ENCODE measurements at places on chromosomes 11 and 22.

DNA sequence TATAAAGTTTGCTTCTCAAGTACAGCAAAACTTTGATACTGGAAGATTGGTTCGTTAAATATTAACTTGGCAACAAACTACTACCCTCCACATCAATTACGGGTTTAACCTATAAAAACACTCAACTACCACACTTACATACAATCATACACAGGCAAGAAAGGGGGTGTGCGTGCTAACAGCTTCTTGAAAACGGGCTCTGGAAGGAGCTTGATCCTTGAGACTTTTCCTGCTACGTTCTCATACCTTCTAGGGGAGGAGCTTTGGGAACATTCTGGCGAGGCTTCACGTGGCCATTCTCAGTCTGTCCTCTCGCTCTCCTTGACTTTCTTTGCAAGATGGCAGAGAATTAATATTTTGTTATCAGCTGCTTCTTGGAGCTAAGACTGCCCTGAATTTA lies 6.8 kb upstream of the ESAM start:
- DNase-seq = no peak

DNA sequence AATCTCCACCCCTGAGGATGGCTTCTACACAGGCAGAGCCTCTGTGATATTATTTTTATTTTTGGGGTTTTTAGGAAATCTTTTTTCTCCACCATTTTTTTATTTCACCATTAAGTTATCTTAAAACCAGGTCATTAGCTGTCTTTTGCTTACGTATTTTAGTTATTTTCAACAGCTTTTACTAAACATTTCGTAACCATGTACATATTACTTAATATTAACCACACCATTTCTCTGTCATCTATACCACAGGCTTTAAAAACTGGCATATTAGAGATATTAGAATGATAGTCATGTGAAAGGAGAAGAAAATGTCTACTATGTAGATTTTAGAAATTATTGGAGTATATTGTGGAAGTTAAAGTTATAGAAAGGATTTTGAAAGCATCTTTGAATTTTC lies 37.4 kb downstream of the YAP1 start:
- DNase-seq = peak; percentile 1

- DNase-seq = no peak
Observed at GRCh38 chr22:24501301-24502005, 6.3 kb downstream of the UPB1 start.

DNA sequence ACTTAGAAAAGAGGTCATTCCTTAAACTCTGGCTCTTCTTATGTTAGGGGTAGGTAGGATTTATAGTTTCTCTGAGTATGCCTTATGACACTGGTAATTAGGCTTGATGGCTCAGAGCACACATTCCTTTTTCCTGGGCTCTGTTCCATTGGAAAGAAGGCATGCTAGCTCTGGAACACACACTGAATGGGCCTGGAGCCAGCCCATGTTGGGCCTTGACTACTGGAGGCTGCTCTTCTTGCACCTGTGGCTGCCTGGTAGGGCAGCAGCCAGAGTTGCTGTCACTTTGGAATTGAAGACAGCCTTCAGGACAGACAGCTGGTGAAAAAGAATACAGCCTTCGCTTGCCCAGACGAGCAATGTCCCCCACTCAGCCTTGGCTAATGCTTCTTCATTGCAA lies 18.2 kb downstream of the MCAM start:
- DNase-seq = no peak

GRCh38 chr11:1650034-1650917 lies 20.7 kb downstream of the KRTAP5-5 start:
- no peak for DNase-seq

GRCh38 chr22:35555483-35555890 lies 14.9 kb downstream of the RASD2 start:
- DNase-seq = no peak

GRCh38 chr22:49305214-49305965 lies 522.3 kb downstream of the BRD1 start:
- DNase-seq = peak; percentile 29

DNA sequence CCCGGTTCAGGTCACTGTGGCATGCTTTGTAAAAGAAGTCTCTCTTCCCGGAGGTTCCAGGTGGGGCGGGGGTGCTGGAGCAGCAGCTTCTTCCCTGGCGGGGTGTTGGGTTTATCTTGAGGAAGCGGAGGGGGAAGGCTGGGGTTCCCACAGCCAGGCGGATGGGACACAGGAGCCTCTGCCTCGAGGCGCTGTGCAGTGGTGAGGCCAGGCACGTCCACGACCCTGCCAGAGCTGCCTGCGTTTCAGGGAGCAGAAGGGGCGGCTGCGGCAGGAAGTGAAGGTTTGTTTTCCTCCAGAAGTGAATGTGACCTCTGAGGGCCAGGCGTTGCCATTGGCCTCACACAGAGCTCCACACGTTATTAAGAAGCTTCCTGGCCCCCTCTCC lies 20.1 kb upstream of the ADORA2A start:
- DNase-seq = no peak

GRCh38 chr11:2463766-2464277 lies 19.0 kb downstream of the KCNQ1 start:
- DNase-seq = no peak

DNA sequence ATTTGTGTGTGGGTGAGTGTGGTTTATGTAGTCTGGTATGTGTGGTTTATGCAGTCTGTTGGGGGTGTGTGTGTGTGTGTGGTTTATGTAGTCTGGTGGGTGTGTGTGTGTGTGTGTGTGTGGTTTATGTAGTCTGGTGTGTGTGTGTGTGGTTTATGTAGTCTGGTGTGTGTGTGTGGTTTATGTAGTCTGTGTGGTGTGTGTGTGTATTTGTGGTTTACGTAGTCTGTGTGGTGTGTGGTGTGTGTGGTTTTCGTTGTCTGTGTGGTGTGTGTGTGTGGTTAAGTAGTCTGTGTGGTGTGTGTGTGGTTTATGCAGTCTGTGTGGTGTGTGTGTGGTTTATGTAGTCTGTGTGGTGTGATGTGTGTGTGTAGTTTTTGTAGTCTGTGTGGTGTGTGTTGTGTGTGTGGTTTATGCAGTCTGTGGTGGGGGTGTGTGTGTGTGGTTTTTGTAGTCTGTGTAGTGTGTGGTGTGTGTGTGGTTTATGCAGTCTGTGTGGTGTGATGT lies 26.2 kb upstream of the PARVG start:
- no peak for DNase-seq

DNA sequence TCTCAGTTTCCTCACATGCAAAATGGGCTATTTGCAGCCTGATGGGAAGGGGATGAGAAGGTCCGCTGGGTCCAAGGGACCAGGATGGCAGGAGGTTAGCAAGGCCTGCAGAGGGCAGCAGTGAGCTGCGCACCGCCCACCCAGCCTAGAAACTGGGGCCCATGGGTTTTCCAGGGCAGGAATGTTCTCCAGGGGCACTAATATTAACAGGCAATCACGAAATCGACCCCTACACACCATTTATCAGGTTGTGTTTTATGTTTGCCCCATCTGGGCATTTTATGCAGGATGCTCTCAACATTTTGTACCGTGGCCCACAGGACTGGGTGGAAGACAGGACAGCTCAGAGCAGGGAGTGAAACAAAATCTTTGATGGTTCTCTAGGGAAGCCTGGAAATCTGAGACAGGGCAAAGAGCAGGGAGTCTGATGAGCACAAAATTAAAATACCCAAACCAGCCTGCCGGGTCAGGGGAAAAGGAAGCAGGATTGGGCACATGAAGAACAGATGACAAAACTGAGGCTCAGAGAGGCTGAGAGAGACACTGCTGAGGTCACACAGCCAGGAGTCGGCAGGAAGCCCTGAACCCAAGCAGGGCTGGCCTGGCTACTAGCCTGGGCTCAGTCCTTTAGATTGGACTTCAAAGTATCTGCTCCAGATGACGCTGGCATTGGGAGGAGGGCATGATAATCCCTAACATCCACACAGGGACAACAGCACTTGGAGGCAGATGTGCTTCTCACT lies 1.6 kb upstream of the BCR start:
- DNase-seq = peak; percentile 47

- no peak for DNase-seq
Observed at GRCh38 chr11:63892228-63892627, 24.7 kb downstream of the RCOR2 start.

DNA sequence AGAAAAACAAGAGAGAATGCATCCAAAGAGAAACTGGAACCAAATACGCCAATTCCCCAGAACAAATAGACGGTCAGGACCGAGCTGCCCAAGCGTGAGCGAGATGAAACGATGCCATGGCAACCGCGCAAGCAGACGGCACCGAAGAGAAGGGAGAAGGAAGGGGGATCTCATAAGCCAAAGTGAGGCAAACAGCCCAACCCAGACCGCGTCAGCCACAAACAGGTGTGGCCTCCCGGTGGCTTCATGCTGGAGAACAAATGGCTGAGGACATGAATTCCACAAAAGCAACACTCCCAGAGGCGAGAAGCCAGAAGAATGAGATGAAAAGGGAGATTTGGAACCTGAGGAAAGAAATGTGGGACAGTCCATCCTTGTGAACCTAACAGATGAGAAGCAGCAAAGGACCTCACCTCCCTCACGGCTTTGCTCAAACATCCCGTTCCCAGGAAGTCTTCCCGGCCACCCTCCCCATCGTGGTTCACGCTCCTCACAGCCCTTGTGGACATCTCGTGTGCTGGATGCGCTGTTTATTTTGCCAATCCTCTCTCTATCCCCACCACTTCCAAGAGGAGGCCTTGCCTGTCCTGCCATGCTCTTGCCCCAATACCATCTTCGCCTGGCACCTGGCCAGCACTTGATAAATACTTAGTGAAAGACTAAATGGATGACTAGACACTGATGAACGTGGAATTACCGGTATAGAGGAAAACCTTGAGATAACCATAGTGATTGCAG lies 89.1 kb upstream of the RTL6 start:
- DNase-seq = no peak

- peak; percentile 59 for DNase-seq
Observed at GRCh38 chr11:75325713-75326438, 25.6 kb downstream of the ARRB1 start.

DNA sequence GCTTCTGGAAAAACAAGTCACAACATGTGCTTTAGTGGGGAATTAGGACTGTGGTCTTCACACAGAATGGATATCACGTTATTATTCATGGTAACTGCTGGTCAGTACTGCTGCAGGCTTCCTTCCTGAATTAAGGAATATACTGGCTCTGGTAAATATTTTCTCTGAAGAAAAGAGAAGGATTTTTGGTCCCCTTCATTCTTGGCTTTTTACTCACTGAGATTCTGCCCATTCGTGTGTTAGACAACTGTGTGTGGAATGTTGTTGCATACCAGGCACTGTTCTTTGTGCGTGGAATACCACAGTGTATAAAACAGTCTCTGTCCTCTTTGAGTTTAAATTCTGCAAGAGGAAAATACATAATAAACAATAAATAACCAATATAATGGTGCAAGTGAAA lies 80.3 kb downstream of the ALX4 start:
- DNase-seq = no peak

DNA sequence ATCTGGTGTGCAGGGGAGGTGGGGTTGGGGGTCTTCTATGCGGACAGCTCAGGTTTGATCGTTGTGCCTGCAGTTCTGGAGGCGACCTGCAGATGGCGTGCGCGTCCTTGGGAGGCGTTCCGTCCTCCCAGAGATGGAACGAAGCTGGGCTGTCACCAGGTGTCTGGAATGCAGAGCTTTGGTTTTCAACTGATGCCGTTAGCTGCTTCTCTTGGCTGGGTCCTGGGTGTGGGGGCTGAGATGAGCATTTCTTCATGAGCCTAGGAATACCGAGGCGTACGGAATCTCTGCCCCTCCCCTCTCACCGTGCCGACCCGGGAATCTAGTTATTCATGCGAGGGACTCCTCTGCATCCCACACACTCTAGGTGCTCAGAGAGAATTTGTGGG lies 98.6 kb downstream of the CEP164 start:
- peak; percentile 53 for DNase-seq

- DNase-seq = no peak
Observed at GRCh38 chr11:29260939-29261705, 755.7 kb downstream of the KCNA4 start.

GRCh38 chr11:95688501-95689222 lies 100.9 kb downstream of the FAM76B start:
- no peak for DNase-seq

- no peak for DNase-seq
Observed at GRCh38 chr11:9201372-9202162, 63.6 kb downstream of the DENND5A start.

DNA sequence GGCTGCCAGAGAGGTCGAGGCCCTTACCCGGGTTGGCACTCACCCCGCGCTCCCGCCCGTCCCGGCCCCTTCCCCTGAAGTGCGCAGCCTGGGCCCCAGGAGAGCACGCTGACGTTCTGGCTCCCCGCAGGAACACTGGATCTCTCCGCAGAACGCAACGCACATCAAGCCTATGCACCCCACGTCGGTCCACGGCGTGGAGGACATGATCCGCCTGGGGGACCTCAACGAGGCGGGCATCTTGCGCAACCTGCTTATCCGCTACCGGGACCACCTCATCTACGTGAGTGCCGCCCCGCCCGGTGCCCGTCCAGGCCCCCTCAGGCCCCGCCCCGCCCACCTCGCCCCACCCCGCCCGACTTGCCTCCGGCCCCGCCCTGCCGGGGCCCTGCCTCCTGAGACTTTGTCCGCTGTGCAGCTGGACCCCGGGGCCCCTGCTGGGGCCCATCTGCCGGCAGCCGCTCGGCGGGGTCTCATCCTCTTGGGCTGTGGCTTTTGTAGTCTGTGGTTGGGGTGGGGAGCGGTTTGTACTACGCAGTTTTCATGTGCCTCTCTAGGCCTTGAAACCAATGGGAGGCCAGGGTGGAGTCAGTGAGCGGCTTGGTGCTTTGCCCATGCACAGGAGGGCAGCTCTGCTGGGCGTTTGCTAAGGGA lies 19.7 kb downstream of the MYO7A start:
- DNase-seq = no peak

DNA sequence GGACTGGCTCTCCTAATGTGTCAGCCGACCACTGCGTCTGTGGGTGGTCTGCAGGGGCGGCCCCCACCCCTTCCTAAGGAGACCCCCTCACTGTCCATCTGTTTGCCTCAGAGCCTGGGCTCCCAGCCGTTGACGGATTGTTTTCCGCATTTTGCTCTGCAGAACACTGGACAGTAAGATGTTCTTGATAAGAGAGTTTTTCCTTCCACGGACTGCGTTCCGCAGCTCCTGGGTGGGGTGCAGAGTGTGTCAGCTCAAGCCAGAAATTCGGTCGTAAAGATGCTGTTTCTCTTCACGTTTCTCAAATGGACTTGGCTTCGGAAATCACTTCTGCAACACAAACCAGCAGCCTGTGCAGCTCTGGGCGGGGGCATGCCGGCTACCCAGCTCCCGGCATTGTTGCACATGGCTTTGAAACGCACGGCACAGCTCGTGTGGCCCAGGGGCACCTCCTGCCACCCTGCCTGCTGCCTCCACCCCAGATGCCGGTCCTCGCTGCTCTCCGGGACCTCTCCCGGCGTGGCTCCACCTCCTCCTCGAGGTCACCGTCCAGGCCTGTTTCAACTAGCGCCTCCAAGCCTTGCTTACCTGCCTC lies 2.9 kb upstream of the MRGPRG start:
- DNase-seq = no peak

Measured in inflammatory macrophage treated with lipopolysaccharide for 4 hours (primary cell).